Uterus (tissue), 4 donors: ENCODE measurements at places on chromosomes 12 and 14. TPM values are rescaled to one million over a fixed set of nuclear protein-coding genes. Genes with fewer than 3 reads are reported as not detected.

GRCh38 chr12:86590296-86590695 is 334.1 kb upstream of the MGAT4C start:
- no peak for DNase-seq

DNA sequence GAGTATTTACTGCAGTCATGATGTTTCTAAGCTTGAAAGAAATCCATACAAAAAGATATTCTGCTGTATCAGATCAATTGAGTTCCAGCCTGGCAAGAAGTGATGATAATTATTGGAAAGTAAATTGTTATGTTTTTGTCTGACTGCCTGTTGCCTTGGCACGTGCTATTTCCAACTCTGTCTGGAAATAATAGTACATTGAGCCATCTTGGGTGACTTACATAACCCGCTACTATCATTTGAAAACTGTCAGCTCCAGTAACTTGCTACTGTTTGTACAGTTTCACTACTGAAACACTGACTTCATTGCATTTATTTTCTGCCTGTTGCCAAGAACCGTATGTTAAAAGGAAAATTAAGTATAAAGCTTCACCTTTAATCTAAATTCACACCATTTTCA is 318.6 kb downstream of the ITPR2 start:
- DNase-seq = no peak

GRCh38 chr12:116661341-116661740 is 76.5 kb downstream of the SPRING1 start:
- no peak for DNase-seq

GRCh38 chr12:29032446-29032845 is 116.6 kb upstream of the FAR2 start:
- no peak for DNase-seq

DNA sequence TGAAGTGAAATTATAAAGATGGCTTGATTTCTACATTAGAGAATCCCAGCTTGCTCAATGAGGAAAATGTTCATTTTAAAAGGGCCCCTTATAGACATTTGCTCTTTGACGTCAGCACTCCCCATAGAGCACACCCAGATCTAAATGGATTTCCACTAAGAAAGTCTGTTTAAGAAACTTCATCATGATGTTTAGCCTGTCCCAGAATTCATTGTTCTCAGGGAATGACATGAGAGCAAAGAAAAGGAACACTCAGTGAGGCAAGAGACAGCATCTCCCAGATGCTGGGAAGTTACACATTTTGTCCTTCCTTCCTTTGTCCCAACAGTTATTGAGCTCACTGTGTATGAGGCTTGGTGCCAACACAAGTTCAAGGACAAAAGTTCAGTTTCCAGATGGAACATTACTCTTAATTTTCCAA is 4.9 kb downstream of the PHLDA1 start:
- no peak for DNase-seq

DNA sequence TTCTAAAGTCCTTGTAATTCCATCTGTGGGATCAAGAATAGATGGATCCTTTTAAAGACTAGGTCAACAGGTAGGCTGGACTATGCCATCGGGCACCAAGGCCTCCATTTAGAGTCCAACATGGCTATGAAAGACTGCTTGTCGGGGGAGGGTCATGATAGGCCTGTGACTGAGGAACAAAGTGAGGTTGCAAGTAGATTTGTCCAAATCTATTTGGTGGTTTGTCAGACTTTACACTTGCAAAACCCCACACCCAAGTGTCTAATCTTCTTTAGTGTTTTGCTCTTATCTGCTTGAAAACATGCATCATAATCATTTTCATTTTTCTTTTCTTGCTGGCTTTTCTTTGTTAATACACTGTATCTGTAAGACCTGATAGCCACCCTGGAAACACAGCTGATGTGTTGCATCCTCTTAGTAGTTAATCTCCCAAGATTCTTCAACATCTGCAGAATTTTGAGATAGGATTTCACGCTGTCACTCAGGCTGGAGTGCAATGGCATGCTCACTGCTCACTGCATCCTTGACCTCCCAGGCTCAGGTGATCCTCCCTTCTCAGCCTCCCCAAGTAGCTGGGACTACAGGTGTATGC is 50.3 kb downstream of the TDP1 start:
- no peak for DNase-seq

Gene P2RX2
- total RNA-seq = not detected

DNA sequence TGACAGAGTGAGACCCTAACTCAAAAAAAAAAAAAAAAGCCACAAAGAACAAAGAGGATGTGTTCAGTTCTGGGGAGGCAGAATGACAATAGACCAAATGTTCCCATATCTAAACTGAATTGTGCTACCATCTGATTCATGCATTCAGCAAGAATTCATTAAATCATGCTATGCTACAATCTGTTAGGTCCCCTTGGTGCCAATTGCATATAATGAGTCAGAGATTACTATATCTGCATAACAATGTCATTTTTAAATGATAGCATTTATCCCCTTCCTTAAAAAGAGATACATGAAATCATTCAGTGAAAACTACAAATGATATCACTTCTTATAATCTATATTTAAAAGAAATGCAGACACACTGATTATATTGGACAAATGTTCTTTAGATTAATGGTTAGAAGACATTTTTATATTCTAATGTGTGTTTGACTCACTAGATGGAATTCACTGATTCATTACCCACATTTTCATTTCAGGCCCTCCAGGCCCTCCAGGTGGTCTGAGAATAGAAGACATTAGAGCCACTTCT is 207.6 kb upstream of the PDZRN4 start:
- DNase-seq = no peak

- no peak for DNase-seq
These were observed 56.8 kb downstream of the SPPL3 start for GRCh38 chr12:120847392-120847791.

DNA sequence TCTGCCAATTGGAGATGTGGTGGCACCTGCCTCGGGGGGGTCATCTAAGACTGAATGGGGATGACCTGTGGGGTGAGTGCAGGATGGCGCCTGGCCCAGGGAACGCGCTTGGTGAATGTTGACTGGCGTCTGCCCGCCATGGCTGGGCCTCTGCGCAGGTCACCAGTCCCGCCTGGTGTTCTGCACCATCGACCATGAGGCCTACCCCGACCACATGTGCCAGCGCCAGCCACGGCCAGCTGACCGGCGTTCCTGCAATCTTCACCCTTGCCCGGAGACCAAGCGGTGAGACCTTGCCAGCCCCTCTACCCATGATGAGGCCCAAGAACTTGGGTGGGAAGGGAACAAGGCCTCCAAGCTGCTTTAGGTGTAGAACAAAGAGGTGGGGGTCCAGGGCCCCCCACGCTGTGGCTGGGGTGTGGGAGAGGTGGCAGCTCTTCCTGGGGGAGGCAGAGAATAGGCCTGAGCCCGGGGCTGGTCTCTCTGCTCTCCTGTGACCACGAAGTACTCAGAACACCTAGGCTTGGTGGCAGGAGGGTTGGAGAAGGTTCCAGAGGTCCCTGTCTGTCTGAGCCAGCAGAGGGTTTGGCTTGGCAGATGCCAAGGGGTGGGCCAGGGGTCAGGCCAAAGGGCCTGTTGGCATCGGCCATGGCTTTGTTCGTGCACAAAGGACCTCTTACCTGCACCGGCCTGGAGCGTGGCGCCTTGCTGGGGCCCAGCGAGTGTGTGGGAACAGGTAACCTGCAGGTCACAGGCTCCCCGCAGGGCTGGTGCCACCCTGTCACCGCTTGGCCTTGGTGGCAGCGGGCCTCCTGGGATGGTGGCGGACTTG is 15.4 kb downstream of the PAPLN start:
- no peak for DNase-seq

- no peak for DNase-seq
These were observed 38.6 kb downstream of the SYNE2 start for GRCh38 chr14:63891148-63891975.

Gene CCDC197
- not detected for total RNA-seq

GRCh38 chr12:50403001-50403440 is 2.3 kb downstream of the LARP4 start:
- no peak for DNase-seq
